ENCODE measurements at places on chromosomes 7 and 10.

GRCh38 chr7:115005953-115006352, 84.1 kb downstream of the MDFIC start:
- DNase-seq: no peak

DNA sequence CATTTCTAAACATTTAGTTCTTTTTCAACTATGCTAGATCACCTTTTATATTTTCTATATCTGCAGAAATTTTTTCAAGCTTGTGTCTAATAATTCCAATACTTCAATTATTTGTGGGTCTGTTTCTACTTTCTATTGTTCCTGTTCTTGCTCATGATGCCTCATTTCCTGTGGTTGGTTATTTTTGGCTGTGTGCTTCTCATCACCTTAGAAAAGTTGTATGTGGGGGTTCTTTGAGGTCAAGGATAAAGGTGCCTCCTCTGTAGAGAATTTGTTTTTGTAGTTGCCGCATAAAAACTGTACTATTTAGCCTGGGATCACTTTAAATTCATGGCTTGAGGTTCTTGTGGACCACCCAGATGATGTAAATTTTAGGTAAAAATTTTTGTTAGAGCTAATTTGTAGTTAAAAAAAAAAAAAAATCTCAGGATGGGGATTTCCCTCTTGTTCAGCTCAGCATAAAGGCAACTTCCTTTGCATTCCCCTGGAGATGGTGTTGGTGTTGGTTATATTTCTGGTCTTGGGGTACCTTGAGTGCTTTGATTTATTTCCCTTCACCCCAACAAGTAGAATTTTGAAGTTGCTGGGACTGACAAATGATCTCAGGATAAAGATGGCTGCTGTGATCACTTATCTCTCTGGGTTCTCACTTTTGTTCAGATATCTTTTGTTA, 27.0 kb upstream of the JAZF1 start:
- no peak for DNase-seq

GRCh38 chr10:21602313-21602712, 68.3 kb downstream of the MLLT10 start:
- DNase-seq: no peak

GRCh38 chr7:151984612-151985011, 28.4 kb downstream of the GALNTL5 start:
- DNase-seq: no peak

DNA sequence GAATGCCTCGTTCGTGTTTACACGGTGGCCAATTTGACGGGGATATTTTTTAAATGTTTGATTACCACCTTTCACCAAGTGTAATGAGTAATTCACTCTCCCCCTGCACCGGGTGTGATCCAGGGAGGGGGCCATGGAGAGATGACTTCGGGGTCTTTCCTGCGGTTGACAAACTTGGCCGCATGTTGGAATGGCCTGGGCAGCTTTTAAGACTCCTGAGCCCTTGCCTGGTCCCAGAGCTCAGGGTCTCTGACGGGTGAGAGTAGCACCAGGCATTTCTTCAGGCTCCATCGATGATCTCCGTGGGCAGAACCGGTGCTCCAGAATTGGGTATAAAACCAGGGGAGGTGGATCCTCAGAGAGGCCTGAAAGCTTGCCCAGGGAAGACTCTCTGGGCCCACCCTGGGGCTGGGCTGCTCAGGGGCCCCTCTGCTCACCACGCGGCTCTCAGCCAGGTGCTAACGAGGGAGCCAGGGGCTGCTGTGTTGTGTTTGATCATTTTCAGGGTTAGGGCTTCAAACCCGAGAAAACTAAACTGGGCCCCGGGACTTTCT, 882 bp downstream of the ZNF282 start:
- DNase-seq: no peak

DNA sequence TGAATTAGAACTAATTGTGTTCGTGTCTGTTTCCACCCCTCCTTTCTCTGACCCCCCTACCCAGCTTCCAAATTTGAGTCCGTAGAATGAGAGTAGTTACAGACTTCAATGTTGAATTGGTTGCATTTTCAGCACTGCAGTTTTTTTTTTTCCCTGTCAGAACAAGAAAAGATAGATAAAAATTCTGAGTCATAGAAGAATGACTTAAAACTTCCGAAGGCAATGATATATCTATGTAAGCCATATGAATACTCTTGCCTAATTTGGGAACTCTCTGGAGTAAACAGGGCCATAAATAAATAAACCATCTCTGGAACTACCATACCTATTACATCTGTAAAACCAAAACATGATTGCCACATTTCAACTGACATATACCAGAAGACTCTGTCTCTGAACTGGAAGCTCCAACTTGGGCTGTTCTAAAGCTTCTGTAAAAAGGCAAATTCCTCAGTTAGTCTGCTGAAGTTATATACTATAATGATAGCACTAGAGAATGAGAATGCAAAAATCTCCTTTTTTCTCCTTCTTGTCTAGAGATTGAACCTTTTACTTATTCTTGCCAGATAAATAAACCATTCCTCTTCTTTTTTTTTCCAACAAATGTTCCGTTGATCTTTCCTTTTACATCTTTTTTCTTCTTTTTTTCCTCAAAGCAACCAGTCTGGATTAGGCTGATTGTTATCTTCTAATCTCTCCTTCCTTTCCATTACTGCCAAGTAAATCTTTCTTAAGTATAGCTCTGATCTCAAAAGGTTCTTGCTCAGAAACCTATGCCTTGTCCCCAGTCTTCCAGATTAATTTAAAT, 23.5 kb downstream of the VCL start:
- no peak for DNase-seq

DNA sequence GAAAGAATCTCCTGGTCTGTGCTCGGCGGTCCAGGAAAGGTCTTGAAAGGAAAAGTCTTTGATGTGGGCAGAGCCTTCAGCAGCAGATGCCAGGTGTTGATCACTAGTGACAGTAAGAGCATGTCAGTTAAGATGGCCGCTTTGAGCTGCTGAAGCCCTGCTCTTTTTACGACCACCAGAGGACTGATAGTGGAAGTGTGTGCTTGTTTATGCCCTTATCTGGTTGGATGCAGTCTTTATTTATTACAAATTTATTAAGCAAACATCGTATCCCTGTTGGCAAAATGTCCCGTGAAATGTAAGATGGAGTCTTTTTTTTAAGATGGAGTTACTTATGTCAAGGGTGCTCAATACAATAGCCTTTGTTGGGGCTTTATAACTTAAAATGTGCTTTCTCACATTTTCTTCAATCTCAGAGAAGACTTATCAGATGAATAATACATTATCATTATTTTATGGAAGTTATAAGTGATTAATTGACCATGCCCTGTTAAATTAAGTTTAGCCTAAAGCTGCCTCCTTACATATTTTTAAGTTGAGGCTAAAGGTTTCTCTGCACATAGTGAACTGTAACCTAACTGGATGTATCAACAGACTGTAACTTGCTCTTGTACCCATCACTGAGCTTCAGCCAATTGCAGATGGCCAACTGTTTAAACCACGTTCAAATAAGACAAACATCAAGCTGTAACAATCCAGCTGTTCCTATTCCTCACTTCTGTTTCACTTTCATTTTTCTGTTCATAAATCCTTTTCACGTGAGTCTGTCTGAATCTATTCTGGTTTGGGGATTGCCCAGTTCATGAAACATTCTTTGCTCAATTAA, 97.4 kb upstream of the PIK3CG start:
- DNase-seq: no peak

- no peak for DNase-seq
Measured at GRCh38 chr7:139382439-139382838, 22.7 kb downstream of the LUC7L2 start.

DNA sequence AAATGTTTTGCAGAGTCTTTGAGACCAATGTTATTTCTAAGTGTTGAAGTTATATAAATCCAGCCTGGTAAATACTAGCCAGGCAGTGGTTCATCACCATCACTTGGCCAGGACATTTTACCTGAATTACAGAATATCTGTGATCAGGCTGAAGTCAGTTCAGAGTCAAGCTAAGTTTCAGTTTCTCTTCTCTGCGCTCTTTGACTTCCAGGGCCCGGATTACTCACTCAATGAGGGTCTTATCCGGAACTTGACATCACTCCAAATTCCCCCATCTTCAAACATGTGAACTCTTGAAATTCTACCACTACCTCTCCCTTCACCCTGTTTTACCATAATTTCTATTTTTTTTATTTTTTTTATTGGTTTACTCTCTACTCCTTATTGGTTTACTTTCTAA, 36.6 kb upstream of the CCAR1 start:
- DNase-seq: no peak

DNA sequence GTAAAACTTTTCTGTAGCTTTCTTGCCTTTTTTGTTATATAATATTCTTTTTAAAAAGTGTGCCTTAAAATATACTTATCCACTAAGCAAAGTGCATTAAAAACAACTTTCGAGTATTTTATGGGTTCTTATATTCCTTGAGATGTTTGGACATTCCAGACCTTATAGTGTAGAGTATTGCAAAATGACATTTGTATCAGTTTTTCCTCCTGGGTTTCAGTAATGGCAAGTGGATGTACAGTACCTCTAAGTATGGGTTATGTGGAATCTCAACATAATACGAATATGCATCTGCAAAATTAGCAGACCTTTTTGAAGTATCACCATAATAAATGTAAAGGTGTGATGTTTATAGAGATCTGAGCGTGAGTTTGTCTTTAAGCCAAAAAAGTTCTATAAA, 2.7 kb downstream of the CDK13 start:
- DNase-seq: no peak

DNA sequence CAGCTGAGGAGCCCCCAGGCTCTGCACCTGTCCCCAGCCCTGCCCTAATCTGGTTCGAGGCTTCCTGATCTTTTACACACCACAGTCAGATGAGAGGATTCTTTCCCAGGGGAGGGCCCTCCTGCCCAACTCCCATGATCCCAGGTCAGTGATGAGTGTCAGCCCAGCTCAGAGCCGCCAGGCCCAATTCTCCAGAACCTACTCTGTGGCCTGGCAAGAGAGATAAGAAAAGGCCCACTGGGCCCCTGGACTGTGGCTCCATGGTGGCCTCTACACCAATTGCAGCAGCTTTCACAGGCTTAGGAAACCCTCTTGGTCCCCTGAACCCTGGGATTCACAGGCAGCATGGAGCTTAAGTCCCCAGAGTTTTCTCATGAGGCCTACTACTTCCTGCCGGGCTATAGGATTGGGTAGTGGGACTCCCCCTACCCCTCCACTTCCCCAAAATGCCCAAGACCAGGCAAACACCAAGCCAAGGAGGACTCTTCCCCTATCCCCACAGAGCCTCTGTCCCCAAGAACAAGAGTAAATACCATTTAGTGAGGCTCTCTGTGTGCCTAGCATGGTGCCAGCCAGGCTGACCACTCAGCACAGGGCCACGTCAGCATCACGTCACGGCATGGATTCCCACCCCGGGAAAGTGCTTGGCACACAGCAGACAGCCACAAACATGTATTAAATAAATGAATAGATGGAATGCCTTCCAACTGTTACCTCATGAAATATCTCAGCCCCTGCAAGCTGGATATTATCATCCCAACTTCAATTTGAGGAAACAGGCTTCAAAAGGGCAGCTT, 100.0 kb downstream of the GRID1 start:
- no peak for DNase-seq

DNA sequence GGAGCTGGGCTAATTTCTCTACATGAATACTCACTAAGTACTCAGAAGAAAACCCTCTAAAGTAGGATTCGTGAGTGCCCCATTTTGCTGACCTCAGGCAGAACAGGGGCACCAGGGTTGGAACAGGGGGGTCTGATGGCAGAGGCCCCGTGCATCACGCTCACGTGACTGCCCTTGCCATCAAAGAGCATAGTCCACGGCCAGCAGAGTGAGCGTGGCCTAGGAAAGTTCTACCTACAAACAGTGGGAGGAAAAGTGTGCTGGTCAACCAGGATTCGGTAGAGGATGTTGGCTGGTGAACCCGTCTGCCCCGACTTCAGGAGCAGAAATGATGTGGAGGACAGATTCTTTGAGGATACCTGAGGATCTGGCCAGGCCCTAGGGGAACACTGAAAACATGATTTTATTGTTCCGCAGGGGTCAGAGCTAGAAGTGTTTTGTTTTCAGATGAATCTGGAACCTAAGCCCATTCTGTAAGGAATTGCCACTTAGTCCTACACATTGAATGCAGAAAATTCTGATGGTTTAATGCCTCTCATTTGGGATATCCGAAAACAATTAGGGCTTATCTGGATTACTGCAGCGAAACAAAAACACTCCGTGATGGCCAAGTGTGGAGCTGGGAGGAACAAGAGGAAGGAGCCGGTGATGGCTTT, 138.8 kb upstream of the SHH start:
- DNase-seq: no peak

GRCh38 chr10:8048281-8049008, 6.0 kb upstream of the GATA3 start:
- no peak for DNase-seq

DNA sequence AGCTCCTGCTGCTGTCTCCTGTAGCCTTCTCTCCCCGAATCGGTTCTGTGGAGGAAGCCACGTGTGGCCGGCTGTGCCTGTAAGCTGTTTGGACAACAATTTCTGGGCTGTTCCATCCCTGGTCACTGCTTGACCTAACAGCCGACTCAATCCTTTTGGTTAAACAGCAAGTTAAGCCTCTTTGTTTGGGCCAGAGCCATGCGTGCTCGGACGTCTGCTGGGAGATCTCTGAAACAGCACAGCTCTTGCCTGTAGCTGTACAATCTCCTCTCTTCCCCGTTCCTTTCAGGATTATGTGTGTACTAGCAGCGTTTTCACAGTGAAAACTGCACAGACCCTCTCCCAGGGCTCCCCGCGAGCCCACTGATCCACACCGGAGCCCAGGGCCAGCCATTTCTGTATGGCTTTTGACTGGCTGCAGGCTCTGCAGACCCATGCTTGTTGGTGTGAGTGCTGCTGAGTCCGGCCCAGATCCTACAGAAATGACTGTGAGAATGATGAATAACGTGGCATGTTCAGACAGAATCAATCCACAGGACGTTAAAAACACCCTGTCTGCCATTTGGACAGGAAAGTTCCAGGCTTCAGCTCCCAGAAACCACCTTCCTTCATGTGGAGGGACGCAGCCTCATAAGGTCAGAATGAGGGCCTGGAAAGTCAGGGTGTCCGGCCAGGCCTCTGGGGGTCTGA, 428.6 kb upstream of the ADARB2 start:
- DNase-seq: no peak

DNA sequence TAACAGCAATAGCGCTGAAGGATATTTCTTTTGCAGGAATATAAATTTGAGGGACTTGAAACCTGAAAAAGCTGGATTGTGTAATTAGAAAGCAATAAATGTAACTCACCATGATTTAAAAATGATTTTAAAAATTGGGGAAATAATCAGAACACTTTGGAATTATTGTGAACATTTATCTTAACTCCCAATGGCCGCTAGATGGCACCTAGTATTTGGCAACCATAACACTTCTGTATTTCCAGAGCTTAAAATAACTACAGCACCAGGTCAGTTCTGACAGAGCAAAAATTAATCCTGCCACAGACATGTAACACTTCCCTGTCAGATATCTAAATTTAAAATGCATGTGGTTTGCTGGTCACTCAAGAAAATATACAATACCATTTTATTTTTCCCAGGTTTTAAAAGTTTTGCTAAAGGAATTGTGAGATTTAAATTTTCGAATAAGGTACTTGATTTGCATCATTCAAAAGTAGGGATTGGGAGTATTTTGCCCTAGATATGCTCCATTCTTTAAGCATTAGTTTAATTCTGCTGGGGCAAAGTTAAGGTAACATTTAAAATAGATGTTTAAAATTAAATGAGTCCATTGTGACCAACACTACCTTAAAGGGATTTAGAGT, 144.5 kb downstream of the PPP1R3A start:
- peak; percentile 67 for DNase-seq

All from AML-193 (cell line).